ENCODE measurements at places on chromosomes 1 and 21.

DNA sequence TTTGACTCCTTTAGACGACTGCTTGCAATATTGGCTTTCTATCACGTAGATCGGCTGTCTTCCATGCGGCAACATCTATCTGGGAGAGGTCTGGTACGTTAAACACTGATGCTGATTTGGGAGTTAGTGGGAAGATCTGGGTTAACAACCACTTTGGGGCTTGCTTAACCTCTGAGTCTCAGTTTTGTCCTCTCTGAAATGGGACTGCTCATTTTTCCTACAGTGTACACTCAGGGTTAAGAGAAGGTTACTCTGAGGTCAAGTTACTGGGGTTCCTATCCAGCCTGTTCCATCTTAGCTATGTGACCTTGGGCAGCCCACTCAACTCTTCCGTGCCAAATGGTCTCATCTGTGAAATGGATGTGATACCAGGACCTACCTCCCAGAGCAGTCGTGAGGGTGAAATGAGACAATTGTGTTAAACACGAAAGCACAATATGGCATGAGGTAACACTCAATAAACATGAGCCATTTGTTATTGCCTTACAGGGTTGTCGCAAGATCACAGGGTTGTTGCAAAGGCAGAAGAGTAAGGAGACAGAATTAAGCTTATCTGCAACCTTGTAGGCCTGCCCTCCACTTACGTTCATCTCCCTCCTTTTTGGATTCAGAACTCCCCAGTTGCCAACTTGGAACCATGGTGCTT lies 5.6 kb downstream of the ABCA4 start:
- no peak overlapping the region for H3K4me3 ChIP-seq
- no peak overlapping the region for H3K27ac ChIP-seq
- H3K27me3 ChIP-seq: no peaks in the 10 kb centered on the region
- H3K36me3 ChIP-seq: no peaks in the 10 kb centered on the region
- no peaks in the 10 kb centered on the region for H3K4me1 ChIP-seq

GRCh38 chr21:24118738-24119459 lies 1488.4 kb downstream of the MRPL39 start:
- no peak overlapping the region for H3K27ac ChIP-seq
- no peaks in the 10 kb centered on the region for H3K4me1 ChIP-seq
- no peaks in the 10 kb centered on the region for H3K36me3 ChIP-seq
- DNase-seq: no peak
- no peaks in the 10 kb centered on the region for H3K27me3 ChIP-seq

DNA sequence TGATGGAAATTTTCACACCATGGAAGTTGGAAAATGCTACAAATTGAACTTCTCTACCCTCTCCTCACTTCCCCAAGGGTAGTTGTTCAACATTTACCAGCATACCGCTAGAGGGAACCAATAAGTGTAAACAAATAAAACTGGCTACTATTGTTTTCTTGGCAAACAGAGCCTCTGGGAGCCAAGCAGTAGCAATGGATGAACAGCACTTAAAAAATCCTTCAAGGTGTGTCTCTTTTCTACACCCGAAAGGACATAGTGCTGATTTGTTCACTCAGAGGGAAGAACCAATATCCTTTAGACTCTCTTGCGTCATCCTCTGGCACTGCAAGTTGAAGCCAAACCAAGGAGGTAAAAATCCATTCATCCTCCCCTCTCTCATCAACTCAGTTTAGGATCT lies 161.5 kb downstream of the TBX15 start:
- H3K27ac ChIP-seq: no peak overlapping the region
- H3K27me3 ChIP-seq: no peaks in the 10 kb centered on the region
- H3K36me3 ChIP-seq: no peaks in the 10 kb centered on the region
- no peak overlapping the region for H3K4me3 ChIP-seq
- DNase-seq: no peak

DNA sequence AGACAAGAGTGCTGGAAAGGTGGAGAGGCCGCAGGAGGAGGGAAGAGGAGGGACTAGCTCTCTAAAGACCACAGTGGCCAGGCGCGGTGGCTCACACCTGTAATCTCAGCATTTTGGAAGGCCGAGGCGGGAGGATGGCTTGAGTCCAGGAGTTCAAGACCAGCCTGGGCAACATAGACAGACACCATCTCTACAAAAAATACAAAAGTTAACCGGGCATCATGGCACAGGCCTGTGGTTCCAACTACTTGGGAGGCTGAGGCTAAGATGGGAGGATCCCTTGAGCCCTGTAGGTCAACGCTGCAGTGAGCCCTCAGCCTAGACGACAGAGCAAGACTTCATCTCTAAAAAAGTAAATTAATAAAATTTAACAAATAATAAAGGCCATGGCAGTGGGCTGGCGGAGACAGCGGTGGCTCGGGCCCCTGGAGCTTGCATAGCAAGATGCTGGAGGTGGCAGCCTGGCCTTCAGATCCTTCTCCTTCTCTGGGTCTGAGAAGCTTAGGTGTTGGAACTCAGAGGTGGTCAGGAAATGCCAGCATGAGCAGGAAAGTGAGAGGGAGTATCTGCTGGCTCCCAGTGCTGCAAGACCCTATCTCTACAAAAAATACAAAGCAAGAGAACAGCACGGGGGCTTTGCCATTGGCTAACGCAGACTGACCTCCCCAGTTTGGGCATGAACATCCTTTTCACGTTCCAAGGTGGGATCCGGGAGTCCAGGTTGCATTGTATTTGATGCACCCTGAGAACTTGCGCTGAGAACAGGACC lies 10.7 kb downstream of the WNT3A start:
- H3K27ac ChIP-seq: no peak overlapping the region
- H3K4me3 ChIP-seq: no peak overlapping the region
- DNase-seq: no peak
- H3K4me1 ChIP-seq: no peaks in the 10 kb centered on the region
- H3K36me3 ChIP-seq: no peaks in the 10 kb centered on the region
- no peaks in the 10 kb centered on the region for H3K27me3 ChIP-seq

GRCh38 chr1:192633533-192634253 lies 2.3 kb upstream of the RGS13 start:
- no peak overlapping the region for H3K4me3 ChIP-seq
- no peak for DNase-seq
- no peaks in the 10 kb centered on the region for H3K36me3 ChIP-seq
- peak overlapping the region; percentile 34 for H3K27ac ChIP-seq

GRCh38 chr1:234996245-234996757 lies 132.3 kb downstream of the TOMM20 start:
- peaks cover 7% of the 10 kb centered on the region for H3K4me1 ChIP-seq
- no peak overlapping the region for H3K4me3 ChIP-seq
- no peak for DNase-seq

DNA sequence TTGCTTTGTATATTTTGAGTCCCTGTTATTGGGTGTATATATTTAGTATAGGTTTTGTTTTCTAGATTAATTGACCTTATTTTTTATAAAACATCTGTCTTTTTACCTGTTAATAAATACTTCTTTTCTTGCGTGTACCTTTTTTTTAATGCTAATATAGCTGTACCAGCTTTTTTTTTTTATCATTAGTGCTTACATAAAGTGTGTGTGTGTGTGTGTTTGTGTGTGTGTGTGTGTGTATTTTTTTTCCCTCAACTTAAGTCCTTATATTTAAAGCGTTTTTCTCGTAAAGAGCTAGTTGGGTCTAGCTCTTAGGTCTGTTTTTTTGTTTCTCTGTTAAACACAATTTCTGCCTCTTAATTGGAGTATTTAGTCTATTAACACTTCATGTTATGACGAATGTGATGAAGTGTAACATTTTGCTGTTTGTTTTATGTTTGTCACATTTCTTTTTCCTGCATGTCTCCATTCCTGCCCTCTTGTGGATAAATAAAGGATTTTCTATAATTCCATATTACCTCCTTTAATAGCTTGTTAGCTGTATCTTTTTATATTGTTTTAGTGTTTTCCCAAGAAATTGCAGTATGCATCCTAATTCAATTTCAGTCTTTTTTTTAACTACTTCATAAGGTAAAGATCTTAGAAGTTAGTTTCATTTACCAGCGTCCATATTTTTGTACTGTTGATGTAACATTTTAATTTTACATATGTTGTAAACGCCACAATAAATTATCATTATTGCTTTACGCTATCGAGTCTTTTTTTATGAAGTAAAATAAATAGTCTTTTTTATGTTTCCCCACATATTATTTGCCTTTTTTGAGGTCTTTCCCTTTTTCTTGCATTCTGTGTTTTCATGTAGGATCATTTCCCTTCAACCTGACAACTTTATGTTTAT lies 4.3 kb downstream of the PRMT2 start:
- H3K4me3 ChIP-seq: no peak overlapping the region
- no peaks in the 10 kb centered on the region for H3K27me3 ChIP-seq
- H3K27ac ChIP-seq: no peak overlapping the region
- DNase-seq: no peak

DNA sequence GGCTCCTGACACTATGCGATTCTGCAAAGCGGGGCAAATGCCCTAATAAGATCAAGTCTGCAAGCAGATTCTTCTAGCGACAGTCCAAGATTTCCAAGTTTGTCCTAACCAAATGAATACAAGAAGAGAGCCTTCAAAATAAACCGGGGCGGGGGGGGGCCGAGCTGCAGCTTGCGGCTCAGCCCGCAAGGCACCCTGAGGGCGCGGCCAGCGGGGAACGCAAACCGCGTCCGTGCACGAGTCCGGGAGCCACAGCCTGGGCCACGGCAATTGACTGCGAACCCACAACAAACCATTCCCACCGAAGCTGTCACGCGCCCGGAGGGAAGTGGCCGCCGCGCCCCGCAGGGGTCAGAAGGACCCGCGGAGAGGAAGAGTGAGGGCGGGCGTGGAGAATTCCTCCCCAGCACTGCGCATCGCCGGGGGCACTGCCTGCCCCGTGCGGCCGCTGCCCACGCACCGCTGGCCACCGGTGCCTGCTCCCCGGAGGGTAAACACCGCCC lies 687 bp downstream of the TGFBR3 start:
- DNase-seq: peak; percentile 46
- no peaks in the 10 kb centered on the region for H3K27me3 ChIP-seq
- H3K27ac ChIP-seq: peak overlapping the region; percentile 97
- no peaks in the 10 kb centered on the region for H3K36me3 ChIP-seq
- peak overlapping the region; percentile 95 for H3K4me3 ChIP-seq

- no peaks in the 10 kb centered on the region for H3K36me3 ChIP-seq
- H3K4me1 ChIP-seq: peaks cover 19% of the 10 kb centered on the region
- no peaks in the 10 kb centered on the region for H3K27me3 ChIP-seq
- H3K27ac ChIP-seq: peak overlapping the region; percentile 83
- H3K4me3 ChIP-seq: peak overlapping the region; percentile 79
Observed at GRCh38 chr1:230868736-230869385, 540 bp upstream of the C1orf198 start.

DNA sequence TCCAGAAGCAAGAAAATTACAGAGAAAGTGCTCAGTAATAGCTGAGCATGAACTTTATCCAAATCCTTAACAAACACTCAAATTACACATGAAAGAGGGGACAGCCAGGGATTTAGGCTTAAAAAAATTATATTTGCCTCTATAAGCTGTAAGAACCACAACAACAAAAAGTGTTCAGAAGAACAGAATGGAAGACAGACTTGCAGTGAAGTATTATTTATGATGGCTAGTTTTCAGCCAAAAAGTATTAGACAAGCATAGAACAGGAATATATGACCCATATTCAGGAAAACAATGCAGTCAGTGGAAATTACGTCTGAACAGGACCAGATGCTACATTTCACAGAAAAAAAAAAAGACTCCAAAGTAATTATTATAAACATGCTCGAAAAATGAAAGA lies 1246.3 kb downstream of the NCAM2 start:
- no peaks in the 10 kb centered on the region for H3K4me1 ChIP-seq
- no peak overlapping the region for H3K27ac ChIP-seq
- DNase-seq: no peak
- H3K27me3 ChIP-seq: no peaks in the 10 kb centered on the region
- no peaks in the 10 kb centered on the region for H3K36me3 ChIP-seq
- H3K4me3 ChIP-seq: no peak overlapping the region

DNA sequence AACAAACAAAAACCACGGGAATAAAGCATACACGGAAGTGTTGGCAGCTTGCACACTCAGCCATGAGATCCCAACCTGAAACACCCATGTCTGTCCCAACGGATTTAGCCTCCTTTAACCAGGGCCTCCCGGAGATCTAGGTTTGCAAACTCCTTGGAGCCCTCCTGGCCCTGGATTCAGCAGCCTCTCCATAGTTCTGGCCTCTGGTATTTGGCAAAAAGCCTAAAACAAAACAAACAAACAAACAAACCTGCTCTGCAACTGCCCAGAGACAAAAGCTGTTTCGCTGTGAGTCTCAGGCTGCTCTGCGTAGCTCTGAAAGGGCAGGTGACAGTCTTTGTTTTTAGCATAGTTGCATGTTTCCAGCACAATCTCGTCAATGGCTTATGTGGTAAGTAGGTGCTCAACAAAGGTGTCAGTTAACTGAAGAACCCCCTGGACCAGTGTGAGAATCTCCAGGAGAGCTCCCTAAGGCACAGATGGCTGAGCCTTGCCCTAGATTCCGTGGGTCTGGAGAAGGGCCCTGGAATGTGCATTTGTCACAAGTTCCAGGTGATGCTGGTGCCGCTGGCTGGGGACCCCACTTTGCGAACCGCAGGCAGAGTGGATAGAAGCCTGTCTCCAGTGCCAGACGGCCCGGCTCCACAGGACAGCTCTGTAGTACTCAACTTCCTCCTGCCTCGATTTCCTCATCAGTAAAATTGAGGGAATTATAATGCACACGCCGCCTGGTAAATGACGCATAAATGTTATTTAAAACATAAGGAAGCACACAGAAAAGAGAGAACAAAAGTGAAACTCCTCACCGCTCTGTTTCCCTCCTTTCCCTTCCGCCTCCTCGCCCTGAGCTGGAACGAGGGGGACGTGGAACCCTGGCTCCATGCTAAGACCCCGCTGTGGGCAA lies 86.2 kb downstream of the RIPK4 start:
- H3K4me3 ChIP-seq: no peak overlapping the region
- H3K27ac ChIP-seq: no peak overlapping the region
- no peaks in the 10 kb centered on the region for H3K27me3 ChIP-seq
- DNase-seq: no peak
- H3K4me1 ChIP-seq: no peaks in the 10 kb centered on the region
- H3K36me3 ChIP-seq: no peaks in the 10 kb centered on the region

DNA sequence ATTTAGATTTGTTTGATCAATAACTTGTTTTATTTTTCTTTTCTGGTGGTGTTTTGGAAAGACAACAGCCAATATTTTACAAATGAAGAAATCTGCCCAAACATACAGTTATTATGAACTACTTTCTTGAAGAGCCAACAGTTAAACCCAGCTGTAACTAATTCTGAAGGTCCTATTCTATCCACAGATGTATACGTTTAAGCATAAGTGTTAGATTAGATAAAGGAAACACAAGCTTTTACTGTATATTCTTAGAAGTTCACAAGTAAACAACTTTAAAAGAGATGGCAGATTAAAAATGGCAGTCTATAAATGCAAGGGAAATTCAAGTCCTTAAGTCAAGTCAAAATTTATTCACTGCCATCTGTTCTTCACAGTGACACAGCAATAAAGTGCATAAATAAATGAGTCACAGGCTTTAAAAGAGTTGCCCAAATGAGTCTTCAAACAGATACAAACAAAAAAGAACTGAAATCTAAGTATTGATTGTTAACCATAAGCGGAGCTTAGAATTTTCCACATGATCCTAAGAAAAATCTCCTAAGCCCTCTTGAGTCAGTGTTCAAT lies 49.9 kb upstream of the KCNH1 start:
- no peaks in the 10 kb centered on the region for H3K4me1 ChIP-seq
- H3K4me3 ChIP-seq: no peak overlapping the region
- no peak for DNase-seq

- DNase-seq: no peak
- H3K4me3 ChIP-seq: no peak overlapping the region
- no peaks in the 10 kb centered on the region for H3K27me3 ChIP-seq
- H3K36me3 ChIP-seq: no peaks in the 10 kb centered on the region
Observed at GRCh38 chr1:32713081-32713480, 10.5 kb upstream of the SYNC start.

GRCh38 chr1:86207323-86207722 lies 50.8 kb upstream of the COL24A1 start:
- H3K27me3 ChIP-seq: no peaks in the 10 kb centered on the region
- H3K27ac ChIP-seq: no peak overlapping the region
- no peak for DNase-seq
- H3K4me3 ChIP-seq: no peak overlapping the region

Data from uterus (tissue), 4 donors.